ENCODE measurements at places on chromosomes 3 and 15.

- peak; percentile 44 for DNase-seq
These were observed 15.0 kb upstream of the SRP14 start for GRCh38 chr15:40053831-40054604.

DNA sequence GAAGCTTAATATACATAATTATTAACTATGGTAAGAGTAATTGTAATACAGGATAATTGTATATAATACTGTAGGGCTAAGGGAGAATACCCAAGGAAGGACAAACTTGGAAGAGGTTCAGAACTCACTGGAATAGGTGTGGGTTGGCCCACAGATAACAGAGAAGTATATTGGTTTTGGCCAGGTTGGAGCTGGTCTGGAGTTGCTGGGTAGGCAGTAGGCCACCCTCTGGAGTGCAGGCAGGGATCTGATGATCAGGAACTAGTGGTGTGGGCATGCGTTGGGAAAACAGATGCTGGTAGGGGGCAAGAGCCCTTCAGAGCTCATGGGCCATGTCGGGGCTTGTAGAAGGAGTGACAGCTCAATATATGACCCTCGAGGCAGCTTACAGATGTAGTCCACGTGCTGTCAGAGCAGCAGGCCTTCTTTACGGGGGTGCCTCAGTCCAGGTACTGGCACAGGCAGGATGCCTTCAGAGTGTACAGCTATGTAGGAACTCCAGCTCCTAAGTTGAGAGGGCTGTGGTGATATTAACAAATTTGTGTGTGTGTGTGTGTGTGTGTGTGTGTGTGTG, 12.4 kb downstream of the IREB2 start:
- no peak for DNase-seq

- no peak for DNase-seq
These were observed 78.6 kb upstream of the PXYLP1 start for GRCh38 chr3:141152801-141153678.

DNA sequence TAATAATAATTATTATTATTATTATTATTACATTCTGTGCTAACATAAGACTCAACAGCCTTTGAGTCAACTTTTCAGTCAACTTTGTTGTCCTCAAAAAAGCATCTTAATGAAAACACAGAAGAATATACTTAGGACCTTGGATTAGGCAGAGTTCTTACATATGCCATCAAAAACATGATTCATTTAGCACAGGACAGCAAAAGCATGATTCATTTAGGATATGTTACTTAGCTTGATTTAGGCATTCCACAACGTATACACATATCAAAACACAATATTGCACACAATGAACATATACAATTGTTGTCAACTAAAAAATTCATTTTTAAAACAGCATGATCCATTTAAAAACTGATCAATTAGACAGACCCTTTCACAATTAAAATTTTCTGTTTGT, 213.0 kb downstream of the FMN1 start:
- peak; percentile 75 for DNase-seq

- peak; percentile 44 for DNase-seq
These were observed 91.5 kb upstream of the RAP2B start for GRCh38 chr3:153070511-153070868.

- peak; percentile 39 for DNase-seq
These were observed 5.0 kb upstream of the HES1 start for GRCh38 chr3:194130807-194131589.

DNA sequence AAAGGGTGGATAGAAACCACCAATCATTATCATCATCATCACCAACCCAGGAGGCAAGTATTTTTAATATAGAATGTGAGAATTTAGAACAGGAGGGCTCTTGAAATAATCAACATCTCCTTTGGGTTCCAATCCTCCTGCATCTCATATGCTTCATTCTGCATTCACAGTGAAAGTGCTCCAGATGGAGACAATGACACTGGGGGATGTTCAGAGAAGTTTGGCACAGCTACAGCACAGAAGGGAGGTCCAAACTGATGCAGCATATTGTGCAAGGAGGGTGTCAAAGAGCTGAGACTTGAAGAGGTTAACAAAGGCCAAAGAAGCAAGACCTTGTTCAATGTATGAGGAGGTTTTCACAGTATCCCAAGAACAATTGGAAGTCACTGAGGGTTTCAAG, 767.1 kb downstream of the NTRK3 start:
- no peak for DNase-seq
